ENCODE measurements at places on chromosomes 6 and 20.

DNA sequence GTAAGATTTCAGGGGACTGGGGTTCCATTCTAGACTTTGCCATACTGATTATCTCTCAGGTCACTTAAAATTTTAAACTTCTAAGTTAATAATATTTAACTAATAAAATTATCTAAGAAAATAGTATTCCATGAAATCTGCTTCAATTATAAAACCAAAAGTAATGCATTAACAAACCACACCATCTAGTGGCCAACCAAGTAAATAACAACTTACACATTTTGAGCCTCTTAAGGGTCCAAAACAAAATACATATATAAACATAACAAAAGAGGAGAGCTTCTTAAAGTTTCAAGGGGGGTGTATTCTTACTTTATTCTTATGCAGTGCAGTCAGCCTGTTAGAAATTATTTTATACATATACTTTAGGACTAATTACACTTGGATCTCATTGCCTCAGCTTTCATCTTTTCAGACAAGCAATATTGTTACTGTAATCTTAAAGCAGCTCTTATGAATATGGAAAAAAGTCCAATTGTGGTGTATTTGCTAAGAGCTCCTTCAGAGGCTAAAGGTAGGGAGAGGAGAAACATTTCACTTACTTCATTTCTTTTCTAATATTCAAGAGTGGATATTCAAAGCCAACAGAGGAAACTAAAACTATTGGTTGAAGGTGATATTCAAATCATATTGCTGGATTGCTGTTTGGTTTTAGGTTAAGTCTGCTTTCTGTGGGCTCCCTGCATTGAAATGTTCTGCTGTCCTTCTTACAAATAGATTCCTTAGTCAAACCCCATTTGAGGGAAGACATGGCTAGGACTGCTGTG is 199.7 kb upstream of the SIM1 start:
- peak; percentile 34 for DNase-seq

GRCh38 chr6:52389264-52389625 is 27.3 kb downstream of the PAQR8 start:
- DNase-seq = no peak

DNA sequence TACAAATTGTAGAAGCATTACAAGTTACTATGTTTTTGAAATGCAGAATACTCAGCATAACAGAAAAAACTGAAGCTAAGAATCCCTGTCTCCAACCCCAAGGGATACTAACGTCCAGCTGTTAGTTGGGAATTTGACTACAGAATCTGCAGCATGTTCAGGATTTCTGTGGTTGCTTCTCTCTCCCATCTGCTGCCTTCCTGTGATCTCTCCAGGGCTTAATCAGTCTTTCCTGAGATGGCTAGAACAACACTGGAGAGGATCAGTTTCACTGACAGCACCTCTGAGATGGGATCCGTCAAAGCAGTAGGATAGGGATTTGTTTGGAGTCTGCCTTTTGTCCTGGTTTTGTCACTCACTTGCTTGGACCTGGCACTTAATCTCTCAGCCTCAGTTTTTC is 73.3 kb upstream of the NUP153 start:
- DNase-seq = no peak

GRCh38 chr6:116497113-116497676 is 14.2 kb upstream of the CALHM5 start:
- no peak for DNase-seq

- no peak for DNase-seq
Measured at GRCh38 chr20:57619051-57619831, 985 bp downstream of the ZBP1 start.

DNA sequence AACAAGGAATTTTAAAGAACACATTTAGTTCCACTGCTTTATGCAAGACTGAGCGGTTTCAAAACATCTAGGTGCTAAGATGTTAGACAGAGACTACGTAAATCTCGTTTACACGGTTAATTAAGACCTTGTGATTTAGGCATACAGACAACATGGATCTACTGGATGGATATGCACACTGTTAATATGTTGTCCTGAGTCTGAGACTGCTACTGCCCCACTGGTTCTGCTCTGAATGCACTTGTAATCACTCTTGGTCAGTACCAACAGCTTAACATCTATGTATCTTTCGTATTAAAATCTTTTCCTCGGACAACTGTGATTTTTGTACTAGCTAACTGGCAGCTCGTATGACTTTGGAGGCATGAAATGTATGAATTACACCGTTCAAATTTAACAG is 3.1 kb downstream of the MAN1A1 start:
- no peak for DNase-seq

- DNase-seq = no peak
Measured at GRCh38 chr20:39069976-39070375, 107.8 kb downstream of the DHX35 start.

- no peak for DNase-seq
Measured at GRCh38 chr6:39407446-39407993, 85.0 kb upstream of the KCNK16 start.

GRCh38 chr6:117018771-117019170 is 141.7 kb downstream of the RFX6 start:
- DNase-seq = no peak

DNA sequence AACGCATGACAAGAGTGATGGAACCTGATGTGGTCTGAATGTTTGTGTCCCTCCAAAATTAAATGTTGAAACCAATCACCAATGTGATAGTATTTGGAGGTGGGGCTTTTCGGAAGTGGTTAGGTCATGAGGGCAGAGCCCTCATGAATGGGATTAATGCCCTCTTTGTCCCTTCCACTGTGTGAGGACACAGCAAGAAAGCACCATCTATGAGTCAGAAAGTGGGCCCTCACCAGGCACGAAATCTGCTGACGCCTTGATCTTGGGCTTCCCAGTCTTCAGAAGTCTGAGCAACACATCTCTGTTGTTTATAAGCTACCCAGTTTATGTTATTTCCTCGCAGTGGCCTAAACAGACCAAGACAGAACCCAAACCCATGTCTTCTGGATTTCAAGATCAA is 244.0 kb upstream of the JAG1 start:
- DNase-seq = no peak

- DNase-seq = no peak
Measured at GRCh38 chr6:7239590-7239948, 73.4 kb downstream of the SSR1 start.

DNA sequence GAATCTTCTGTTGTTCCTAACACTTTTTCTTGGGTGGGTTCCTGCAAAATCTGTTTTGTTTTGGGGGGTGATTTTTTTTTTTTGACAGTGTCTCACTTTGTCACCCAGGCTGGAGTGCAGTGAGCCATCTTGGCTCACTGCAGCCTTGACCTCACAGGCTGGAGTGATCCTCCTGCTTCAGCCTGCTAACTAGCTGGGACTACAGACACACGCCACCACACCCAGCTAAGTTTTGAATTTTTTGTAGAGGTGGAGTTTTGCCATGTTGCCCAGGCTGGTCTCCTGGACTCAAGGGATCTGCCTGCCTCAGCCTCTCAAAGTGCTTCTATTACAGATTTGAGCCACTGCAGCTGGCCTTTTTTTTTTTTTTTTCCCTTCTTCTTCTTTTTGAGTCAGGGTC is 60.5 kb upstream of the SNAP91 start:
- no peak for DNase-seq

- DNase-seq = no peak
Measured at GRCh38 chr6:50952092-50952907, 133.6 kb downstream of the TFAP2B start.

DNA sequence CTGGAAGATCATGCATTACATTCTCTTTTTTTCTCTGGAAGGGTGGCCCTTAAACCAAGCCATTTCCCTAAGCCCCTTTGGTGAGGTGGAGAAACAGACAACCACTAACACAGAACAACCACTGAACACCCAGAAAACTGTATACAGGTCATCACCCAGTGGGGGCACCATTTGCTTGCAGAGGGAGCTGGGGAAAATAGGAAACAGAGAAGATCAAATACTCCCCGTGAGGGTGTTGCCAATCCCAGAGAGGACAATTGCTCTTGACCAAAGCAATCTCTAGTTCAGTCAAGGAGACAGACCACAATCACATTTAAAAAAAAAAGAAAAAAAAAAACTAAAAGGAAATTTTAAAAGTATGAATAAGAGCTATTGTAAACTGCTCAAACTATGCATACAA is 865 bp upstream of the DAAM2 start:
- DNase-seq = no peak

DNA sequence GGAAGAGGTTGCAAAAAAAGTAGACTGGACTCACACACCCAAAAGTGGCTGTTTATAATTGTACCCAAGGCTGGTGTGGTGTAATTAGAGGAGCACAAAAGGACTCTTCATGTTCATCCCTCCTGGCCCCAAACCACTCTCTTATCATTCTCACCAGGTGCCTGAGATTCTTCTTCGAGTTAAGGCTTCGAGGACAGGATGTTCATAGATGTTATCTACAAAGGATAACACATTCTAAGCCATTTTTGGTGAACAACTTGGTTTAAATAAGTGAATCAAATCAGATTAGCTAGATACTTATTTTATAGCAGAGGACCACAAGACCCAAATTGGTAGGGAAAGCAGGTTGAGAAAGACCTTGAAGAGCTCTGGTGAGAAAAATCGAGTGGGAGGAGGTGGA is 73.1 kb upstream of the SUPT3H start:
- DNase-seq = no peak

DNA sequence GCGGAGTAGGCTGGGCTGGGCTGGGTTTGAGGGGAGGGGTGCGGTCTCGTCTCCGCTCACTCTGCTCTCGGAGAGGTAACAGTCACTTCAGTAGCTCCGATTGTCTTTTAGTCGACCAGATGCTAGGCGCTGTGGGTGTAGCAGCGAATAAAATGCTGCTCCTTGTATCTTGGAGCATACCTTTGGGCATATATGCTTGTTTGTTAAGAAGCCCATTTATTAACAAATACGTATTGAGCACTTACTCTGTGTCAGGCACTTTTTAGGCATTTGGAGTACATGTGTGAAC is 545 bp downstream of the ACTR5 start:
- no peak for DNase-seq

DNA sequence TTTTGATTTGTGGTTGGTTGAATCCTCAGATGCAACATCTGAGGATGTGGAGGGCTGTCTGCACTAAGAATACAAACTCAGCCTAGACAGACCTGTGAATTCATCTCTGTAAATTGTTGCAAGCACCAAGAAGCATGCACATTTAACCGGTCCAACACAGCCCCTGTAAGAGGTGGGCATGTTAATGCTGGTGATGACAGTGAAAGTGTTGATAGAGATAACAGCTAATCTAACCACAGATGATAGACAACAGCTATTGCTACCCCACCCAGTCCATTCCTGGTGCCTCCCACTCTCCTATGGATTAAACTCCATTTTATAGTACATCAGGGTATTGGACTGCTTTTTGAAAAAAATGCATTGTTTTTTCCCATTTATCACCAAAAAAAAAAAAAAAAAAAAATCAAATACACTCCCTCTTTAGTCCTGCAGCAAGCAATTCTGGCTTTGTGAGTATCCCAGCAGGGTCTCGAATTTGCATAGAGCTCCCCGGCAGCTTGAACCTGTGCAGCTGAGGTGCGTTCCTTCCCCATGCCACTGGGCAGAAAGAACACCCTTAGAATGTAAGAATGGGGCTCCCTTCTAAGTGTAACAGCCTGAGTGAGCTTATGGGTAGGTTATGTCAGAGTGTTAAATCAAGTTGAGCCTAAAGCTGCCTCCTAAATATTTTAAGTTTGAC is 270.9 kb upstream of the JARID2 start:
- DNase-seq = no peak

GRCh38 chr6:35049900-35050756 is 91.0 kb downstream of the TCP11 start:
- DNase-seq = peak; percentile 93

DNA sequence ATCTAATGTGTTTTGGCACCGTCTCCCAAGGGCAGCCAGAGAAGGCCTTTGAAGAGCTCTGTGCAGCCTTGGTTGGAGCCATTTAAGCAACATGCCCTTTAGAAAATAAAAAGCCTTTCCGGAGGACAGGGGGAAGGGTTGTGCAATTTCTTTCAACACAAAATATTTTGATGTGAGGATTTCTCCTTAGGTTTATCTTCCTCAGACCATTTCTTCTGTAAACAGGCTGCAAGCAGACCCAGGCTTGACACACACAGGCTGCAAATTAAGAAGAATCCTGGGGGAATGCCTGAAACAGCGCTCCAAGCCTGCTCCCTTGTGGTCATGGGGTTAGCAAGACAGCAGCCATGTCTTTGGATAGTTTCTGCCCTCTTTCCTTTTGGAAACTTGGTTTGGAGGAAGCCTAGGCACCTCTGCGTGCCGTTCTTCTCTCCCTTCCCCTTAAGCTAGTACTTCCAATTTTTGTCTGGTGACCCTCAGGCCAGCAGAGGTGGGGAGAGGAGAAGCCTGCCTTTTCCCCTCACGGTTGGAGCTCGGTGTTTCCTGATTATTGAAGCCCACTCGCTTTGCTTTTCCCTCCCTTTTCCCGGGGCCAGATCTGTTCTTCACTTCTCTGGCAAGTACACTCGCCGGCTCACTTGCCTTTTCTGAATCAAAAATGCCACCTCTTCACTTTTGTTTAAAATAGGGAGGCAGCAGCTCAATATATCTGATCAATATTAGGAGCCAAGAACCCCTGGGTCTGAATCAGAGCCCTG is 39.6 kb upstream of the NOX3 start:
- DNase-seq = no peak

All from DMS 273 treated with DMSO at 0.1 percent for 48 hours (cell line).